ENCODE measurements at places on chromosomes 3 and 15. TPM values are rescaled to one million over a fixed set of nuclear protein-coding genes. Genes with fewer than 3 reads are reported as not detected.

Gene COL6A5
- not detected for total RNA-seq

Gene VEPH1
- not detected for total RNA-seq

Gene SUSD5
- not detected for total RNA-seq

Gene ONECUT1
- not detected for total RNA-seq

Gene NCEH1
- total RNA-seq, result 5.0 TPM

Gene ROPN1
- total RNA-seq, result not detected

Gene CHCHD4
- total RNA-seq, result 13.2 TPM

Gene SMCO1
- not detected for total RNA-seq

Gene ARL14
- total RNA-seq, result not detected

Gene SCAPER
- 28.1 TPM for total RNA-seq

Gene ECE2
- total RNA-seq, result not detected

Gene TRIM69
- total RNA-seq, result 67.9 TPM

Gene SPTBN5
- total RNA-seq, result 1.2 TPM

Gene CAMK2N2
- total RNA-seq, result not detected

Gene LSG1
- 44.6 TPM for total RNA-seq

Gene DRD3
- total RNA-seq, result not detected

Gene ADAMTS17
- 5.0 TPM for total RNA-seq

Gene FANCD2OS
- not detected for total RNA-seq

Gene VILL
- total RNA-seq, result 23.0 TPM

Gene TRH
- not detected for total RNA-seq

Gene P2RY1
- 0.19 TPM for total RNA-seq

Gene GJD2
- total RNA-seq, result not detected
